ENCODE measurements at places on chromosomes 4 and X.

DNA sequence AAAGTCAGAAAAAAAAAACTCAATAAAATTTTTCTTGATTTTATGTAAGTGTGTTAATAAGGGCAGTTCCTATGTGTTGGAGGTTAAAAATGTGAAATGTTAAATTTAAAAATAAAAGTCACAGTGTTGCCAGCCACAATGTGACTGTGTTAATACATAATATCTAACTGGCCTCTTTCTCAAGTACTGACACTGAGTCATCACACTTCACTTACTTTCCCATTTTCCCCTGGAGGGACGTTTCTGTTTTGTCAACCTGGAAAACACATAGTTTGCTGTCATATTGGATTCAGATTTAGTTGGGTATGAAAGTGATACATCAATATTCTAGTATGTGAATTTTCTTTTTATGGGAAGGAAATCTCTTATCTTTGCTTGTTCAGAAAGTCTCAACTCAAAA lies 46.4 kb downstream of the ARHGEF38 start:
- DNase-seq: no peak

DNA sequence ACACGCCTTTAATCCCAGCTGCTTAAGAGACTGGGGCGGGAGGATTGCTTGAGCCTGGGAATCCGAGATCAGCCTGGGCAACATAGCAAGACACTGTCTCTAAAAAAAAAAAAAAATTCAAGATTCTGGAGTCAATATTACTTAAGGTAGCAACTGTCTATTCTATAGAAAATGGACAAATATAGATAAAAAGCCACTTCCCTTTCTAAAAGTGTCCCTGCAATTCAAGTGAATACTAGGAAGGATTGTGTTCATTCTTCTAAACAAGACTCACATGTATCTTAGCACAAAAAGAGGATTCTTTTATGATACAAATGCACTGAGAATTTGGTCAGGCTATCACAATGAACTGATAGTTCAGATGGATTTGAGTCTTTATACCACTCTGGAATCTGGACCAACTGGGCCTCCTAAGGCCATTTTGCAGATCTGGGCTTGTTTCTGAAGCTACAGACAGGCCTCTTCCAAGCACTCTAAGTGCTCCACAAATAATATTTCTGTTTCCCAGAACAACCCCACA lies 7.0 kb downstream of the PKD2 start:
- no peak for DNase-seq

DNA sequence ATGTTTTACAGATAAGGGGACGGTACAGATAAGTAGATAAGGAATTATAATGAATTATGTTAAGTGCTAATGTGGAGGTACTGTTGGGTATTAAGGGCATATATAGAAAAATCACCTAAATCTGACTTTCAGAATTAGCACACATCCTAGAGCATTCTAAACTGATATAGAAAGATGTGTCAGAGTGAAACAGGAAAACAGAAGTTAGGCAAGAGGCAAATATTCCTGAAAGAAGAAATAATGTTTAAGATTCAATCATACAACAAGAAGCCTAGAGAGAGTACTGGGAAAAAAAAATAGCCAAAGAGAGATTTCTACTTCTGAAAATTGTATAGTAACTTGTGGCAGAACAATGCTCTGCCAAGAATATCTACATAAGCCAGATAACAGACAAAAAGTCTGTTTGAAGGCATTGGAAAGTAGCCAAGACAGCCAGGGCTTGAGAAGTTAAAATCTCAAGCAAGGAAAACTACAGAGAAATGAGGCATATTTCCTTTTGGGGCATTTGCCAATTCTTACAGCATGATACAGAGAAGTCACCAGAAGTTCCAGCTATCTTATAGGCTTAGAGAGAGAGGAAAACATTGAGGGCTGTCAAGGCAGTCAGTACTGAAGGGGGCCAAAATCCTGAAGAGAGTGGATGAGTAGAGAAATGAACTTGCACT lies 646.0 kb downstream of the RPA4 start:
- no peak for DNase-seq

DNA sequence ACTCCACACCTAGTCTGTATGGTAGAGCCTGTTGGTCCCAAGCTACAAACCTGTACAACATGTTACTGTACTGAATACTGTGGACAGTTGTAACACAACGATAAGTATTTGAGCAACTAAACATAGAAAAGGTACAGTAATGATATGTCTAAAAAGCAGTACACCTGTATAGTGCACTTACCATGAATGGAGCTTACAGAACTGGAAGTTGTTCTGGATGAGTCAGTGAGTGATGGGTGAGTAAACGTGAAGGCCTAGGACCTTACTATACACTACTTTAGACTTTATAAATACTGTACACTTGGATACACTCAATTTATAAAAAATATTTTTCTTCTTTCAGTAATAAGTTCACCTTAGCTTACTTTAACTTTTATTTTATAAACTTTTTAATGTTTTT lies 104.0 kb downstream of the TMA16 start:
- DNase-seq: no peak

DNA sequence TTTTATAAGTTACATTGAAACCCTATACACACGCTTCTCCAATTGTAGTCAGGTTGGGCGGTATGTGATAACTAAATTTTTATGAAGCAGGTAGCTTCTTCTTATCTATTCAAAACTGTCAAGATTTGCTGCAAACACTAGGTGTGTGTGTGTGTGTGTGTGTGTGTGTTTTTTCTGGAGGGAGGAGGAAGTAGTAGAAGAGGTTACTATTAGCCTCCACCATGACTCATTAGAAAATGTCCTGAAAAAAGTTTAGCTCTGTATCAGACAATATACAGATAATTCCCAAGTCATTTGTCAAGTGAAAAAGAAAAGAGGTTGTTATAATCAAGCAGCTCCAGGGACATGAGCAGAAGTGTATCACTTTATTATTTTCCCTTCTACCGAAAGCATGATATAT lies 33.9 kb downstream of the PCDH7 start:
- no peak for DNase-seq

GRCh38 chr4:2406406-2406805 lies 12.0 kb downstream of the ZFYVE28 start:
- no peak for DNase-seq

GRCh38 chrX:16177260-16177659 lies 10.0 kb downstream of the MAGEB17 start:
- DNase-seq: no peak

GRCh38 chr4:54482529-54483200 lies 175.1 kb upstream of the KIT start:
- DNase-seq: no peak

- DNase-seq: no peak
Measured at GRCh38 chr4:101415962-101416361, 68.6 kb upstream of the PPP3CA start.

DNA sequence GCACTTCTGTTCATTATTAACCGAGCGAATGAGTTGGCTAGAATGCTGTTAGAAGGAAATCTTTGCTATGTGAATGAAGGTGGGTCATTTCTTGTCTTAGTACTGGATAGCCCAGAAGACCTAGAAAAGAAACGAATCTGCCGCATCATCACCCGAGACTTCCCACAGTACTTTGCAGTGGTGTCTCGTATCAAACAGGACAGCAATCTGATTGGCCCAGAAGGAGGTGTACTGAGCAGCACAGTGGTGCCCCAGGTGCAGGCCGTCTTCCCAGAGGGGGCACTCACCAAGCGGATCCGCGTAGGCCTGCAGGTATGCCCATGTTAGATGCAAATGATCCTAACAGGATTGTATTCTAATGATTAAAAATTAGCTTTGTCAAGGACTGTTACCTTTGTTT lies 286.3 kb downstream of the ANK2 start:
- no peak for DNase-seq

- no peak for DNase-seq
Measured at GRCh38 chr4:8741513-8742226, 130.0 kb downstream of the HMX1 start.

GRCh38 chrX:150201841-150202240 lies 161.3 kb upstream of the MAMLD1 start:
- no peak for DNase-seq

DNA sequence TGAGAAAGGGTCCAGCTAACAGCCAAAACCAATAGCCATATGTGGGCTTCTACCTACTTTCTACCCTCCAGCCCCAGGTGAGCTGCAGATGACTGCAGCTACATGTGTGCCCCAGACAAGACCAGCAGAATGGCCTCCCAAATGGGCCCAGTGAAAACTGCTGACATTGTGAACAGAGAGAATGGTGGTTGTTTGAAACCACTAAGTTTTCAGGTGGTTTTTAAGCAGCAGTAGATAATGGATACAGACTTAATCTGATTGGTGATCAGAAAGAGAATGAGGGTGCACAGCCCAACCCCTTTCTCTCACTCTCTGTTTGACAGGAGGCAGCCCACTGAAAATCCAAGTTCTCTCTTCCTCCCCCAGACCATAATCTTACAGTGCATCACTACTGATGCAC lies 42.5 kb upstream of the BBS12 start:
- no peak for DNase-seq

- DNase-seq: peak; percentile 35
Measured at GRCh38 chr4:86011117-86011516, 348.7 kb downstream of the MAPK10 start.

DNA sequence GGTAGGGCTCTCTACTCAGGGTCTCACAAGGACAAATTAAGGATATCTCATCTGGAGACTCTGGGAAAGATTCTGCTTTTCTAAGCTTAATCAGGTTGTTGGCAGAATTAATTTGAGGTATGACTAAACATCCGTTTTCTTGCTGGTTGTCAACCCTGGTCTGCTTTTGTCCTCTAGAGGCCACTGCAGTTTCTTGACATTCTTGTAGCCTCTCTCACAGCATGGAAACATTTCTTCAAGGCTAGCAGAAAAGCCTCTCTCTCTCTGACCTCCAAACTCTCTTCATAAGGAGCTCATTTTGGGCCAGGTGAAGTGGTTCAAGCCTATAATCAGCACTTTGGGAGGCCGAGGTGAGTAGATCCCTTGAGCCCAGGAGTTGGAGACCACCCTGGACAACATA lies 749.5 kb upstream of the PCDH7 start:
- DNase-seq: no peak

DNA sequence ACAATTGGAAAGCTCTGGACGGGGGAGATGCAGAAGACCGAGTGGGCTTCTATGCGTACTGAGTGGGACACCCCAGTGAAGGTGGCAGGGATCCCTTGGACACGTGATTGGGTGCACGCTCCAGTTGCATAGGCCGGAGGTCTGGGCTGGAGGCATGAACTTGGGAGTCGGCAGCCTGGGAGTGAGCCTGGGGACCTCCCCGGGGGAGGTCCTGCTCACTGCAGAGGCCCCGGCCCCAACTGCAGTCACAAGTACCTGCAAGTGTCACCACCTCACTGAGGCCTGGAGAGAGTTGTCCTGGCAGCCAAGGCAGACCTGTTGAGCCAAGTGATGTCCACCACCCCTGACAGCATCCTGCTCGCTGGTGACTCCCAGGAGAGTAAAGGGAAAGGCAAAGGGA lies 49.3 kb upstream of the HMX1 start:
- no peak for DNase-seq

GRCh38 chr4:88809576-88810219 lies 112.1 kb upstream of the NAP1L5 start:
- no peak for DNase-seq

DNA sequence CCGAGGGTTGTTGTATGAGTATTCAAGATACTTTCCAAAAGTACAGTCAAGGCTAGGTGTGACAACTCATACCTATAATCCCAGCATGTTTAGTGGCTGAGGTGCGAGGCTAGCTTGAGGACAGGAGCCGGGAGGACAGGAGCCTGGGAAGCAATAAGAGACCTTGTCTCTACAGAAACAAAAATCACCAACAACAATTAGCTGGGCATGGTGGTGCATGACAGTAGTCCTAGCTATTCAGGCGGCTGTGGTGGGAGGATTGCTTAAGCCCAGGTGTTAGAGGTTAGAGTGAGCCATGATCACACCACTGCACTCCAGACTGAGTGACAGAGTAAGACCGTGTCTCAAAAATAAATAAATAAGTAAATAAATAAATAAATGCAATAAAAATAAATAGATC lies 91.6 kb downstream of the TLL1 start:
- no peak for DNase-seq

DNA sequence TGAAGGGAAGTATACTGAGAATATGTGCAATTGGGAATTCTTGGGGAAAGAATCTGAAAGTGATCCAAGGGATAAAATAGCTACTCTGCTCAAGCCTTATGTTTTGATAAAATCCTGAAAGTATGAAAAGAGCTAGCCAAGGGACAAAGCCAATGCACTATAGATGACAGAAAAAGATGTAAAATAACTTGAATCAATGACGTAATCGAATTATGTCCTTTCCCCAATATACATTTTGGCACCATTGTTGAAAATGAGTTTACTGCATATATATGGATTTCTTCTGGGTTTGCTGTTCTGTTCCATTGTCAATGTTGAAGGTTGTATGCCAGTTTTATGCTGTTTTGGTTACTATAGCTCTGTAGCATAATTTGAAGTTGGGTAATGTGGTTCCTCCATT lies 407.3 kb downstream of the DCAF12L2 start:
- no peak for DNase-seq
